ENCODE measurements at places on chromosomes 3 and 15. TPM values are rescaled to one million over a fixed set of nuclear protein-coding genes. Genes with fewer than 3 reads are reported as not detected.

The ZMYND10 gene
- 0.54 TPM for total RNA-seq

The UBAP1L gene
- total RNA-seq: 1.7 TPM

DNA sequence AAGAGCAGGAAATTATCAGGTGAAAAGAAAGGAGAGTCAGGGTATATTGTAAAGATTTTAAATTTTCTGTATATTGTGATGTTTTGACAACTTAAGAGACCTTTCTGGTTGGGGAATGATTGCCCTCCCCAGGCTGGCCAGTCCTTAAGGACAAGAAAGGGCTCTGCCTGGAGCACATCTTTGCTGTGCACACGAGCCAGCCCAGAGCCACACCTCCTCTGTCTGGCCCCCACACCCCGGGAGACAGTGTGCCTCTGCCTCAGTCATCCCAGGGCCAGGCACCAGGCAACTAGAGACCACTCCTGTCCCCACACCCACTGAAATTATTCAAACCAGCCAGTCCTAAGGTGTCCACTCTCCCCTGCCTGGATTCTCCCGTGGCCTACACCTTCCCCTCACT lies 67.1 kb downstream of the KBTBD12 start:
- no peak overlapping the region for H3K27ac ChIP-seq
- no peak overlapping the region for H3K4me3 ChIP-seq

GRCh38 chr3:19792388-19792787 lies 141.6 kb downstream of the EFHB start:
- H3K27ac ChIP-seq: no peak overlapping the region
- no peak for DNase-seq
- H3K4me3 ChIP-seq: no peak overlapping the region
- H3K36me3 ChIP-seq: no peaks in the 10 kb centered on the region

The CCR3 gene
- total RNA-seq: not detected

GRCh38 chr3:185934767-185935464 lies 2.9 kb downstream of the TRA2B start:
- peaks cover 1% of the 10 kb centered on the region for H3K4me1 ChIP-seq
- H3K36me3 ChIP-seq: peaks cover 6% of the 10 kb centered on the region
- H3K4me3 ChIP-seq: peak overlapping the region; percentile 99
- H3K27me3 ChIP-seq: no peaks in the 10 kb centered on the region
- no peak overlapping the region for H3K27ac ChIP-seq

The ANKRD34C gene
- not detected for total RNA-seq

DNA sequence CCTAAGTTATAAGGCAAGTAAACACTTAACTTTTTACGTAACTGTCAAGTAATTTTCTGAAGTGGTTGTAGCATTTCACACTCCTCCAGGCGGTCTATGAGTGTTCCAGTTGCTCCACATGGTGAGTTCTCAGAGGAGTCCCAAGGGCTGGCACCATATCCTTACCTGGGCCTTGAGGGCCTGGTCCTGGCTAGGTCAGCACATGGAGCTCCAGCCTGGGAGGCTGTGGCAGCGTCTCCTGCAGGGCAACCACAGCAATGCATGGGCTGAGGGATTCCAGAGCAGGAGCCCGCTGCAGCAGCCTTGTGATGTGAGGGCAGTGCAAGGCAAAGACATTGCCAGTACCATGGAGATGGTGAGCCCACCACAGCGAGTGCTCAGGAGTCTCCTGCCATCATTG lies 32.2 kb upstream of the LYZL4 start:
- H3K27ac ChIP-seq: no peak overlapping the region
- no peak for DNase-seq
- peaks cover 20% of the 10 kb centered on the region for H3K4me1 ChIP-seq
- no peak overlapping the region for H3K4me3 ChIP-seq
- no peaks in the 10 kb centered on the region for H3K27me3 ChIP-seq
- no peaks in the 10 kb centered on the region for H3K36me3 ChIP-seq

The ALS2CL gene
- total RNA-seq: 4.8 TPM

The DUOXA1 gene
- total RNA-seq: not detected

The LIPC gene
- not detected for total RNA-seq

GRCh38 chr3:192931825-192932224 lies 14.2 kb upstream of the MB21D2 start:
- H3K27ac ChIP-seq: no peak overlapping the region
- no peaks in the 10 kb centered on the region for H3K36me3 ChIP-seq
- no peak overlapping the region for H3K4me3 ChIP-seq
- no peak for DNase-seq
- no peaks in the 10 kb centered on the region for H3K4me1 ChIP-seq

DNA sequence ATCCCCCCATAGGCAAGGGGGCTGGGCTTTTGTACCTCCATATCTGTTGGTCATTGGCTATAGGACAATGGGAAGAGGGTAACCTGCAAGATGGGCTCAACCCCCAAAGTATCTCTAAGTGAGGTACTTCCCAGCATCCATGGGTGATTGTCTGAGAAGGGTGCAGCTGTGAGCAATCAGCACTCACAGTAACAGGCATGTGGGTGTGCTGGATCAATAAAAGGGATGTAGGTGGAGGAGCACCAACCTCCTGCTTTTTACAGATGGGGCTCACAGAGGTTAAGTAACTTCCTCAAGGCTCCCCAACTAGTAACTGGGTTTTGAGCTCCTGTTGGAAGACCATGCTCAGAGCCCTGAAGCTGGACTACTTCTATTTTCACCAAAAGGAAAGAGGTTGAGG lies 26.4 kb upstream of the FAM107A start:
- H3K4me1 ChIP-seq: no peaks in the 10 kb centered on the region
- no peaks in the 10 kb centered on the region for H3K27me3 ChIP-seq
- no peak overlapping the region for H3K4me3 ChIP-seq
- H3K36me3 ChIP-seq: no peaks in the 10 kb centered on the region
- H3K27ac ChIP-seq: no peak overlapping the region
- DNase-seq: no peak

DNA sequence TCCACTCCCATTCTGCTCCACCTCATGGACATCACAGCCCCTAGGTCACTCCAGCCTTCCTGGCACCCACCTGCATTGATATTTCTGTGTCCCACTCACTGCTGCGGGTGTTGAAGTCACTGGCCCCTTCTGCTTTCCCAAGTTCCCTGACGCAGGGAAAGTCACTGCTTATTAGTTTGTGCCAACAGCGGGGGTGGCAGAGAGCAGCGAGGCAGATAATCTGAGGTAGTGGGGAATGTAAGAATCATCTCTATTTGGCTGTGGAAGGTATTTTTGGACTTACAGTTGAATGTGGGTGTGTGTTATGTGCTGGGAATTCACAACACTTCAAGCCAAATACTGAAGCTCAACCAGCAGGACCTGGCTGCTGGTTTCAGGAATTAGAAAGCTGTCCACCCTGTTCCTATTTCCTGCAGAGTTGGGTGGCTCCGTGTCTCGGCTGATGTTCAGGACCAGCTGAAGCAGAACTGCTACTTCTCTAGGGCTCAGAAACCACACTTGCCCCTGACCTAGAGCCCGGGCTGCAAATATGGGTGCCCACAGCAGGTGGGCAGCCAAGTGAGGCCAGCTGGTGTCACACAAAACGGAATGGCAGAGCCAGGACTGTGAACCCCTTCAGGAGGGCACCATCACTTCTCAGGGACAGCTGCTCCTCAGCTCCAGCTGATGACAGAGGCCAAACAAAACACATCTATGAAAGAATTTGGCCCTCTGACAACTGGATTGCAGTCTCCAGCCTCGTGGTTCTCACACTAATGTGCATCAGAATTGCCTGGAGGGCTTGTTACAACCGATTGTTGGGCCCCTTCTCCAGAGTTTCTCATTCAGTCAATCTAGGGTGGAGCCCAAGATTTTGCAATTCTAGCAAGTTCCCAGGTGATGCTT lies 57.7 kb downstream of the SEMA5B start:
- DNase-seq: no peak
- H3K4me3 ChIP-seq: no peak overlapping the region
- H3K27ac ChIP-seq: no peak overlapping the region
- H3K36me3 ChIP-seq: no peaks in the 10 kb centered on the region
- H3K4me1 ChIP-seq: peaks cover 14% of the 10 kb centered on the region
- no peaks in the 10 kb centered on the region for H3K27me3 ChIP-seq

DNA sequence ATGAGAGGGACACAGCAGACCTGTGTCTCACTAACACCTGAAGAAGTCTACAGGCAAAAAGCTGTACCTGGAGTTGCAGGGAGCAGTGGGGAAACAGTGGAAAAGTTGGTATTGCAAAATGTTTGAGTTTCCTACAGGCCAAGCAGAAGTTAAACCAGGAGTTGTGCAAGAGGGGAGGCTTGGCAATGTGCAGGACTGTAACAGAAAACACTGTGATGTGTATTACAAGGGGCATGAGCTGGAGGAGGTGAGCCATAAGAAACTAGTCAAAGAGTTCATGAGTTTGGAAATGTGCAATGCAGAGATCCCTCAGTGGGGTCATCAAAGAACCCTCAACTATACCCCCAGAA lies 47.1 kb upstream of the SERPINI2 start:
- no peaks in the 10 kb centered on the region for H3K27me3 ChIP-seq
- no peaks in the 10 kb centered on the region for H3K36me3 ChIP-seq
- no peak for DNase-seq

DNA sequence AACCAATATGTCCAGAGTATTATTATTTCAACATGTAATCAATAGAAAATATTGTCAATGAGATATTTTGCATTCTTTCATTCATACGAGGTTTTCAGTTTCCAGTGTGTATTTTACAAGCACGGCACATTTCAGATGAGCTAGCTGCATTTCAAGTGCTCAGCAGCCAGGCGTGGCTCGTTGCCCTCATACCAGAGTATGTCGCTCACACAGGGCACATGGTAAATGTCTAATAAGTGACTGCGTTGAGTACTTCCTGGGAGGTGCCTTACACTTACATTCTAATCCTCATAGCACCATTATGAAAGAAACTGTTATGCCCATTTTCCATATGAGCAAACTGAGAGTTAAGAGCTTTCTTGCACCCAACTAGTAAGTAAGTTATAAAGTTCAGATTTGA lies 47.4 kb downstream of the TMEM266 start:
- H3K27me3 ChIP-seq: no peaks in the 10 kb centered on the region
- no peak for DNase-seq
- no peak overlapping the region for H3K27ac ChIP-seq
- no peaks in the 10 kb centered on the region for H3K36me3 ChIP-seq
- H3K4me1 ChIP-seq: no peaks in the 10 kb centered on the region

GRCh38 chr3:69252631-69253030 lies 130.2 kb upstream of the LMOD3 start:
- no peak overlapping the region for H3K27ac ChIP-seq
- H3K4me3 ChIP-seq: no peak overlapping the region
- H3K27me3 ChIP-seq: peaks cover 10% of the 10 kb centered on the region
- H3K4me1 ChIP-seq: no peaks in the 10 kb centered on the region
- no peaks in the 10 kb centered on the region for H3K36me3 ChIP-seq

GRCh38 chr15:93029836-93030429 lies 59.1 kb downstream of the RGMA start:
- H3K4me1 ChIP-seq: no peaks in the 10 kb centered on the region
- peaks cover 22% of the 10 kb centered on the region for H3K36me3 ChIP-seq
- H3K27ac ChIP-seq: no peak overlapping the region
- no peaks in the 10 kb centered on the region for H3K27me3 ChIP-seq
- no peak for DNase-seq

GRCh38 chr3:139941580-139941979 lies 6.6 kb downstream of the CLSTN2 start:
- H3K27ac ChIP-seq: no peak overlapping the region
- H3K4me3 ChIP-seq: no peak overlapping the region
- H3K36me3 ChIP-seq: no peaks in the 10 kb centered on the region
- no peak for DNase-seq
- peaks cover 7% of the 10 kb centered on the region for H3K27me3 ChIP-seq

DNA sequence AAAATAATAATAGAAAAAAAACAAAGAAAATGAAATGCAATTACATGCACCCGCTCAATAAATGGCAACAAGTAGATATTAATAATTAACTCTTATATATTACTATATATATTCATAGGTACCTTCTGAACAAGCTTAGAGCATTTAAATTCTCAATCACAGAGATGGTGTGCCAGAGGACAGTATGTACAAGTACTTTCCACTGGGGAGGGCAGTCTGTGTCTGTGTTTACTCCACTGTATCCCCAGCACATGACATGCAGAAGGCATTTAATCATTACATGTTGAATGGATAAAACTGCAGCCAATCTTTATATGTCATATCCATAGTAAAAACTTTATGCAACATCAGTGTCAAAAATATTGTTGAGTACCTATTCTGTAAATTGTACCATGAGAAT lies 97.8 kb downstream of the UACA start:
- H3K27ac ChIP-seq: no peak overlapping the region
- H3K4me1 ChIP-seq: peaks cover 4% of the 10 kb centered on the region
- no peaks in the 10 kb centered on the region for H3K27me3 ChIP-seq
- no peak overlapping the region for H3K4me3 ChIP-seq
- DNase-seq: no peak

DNA sequence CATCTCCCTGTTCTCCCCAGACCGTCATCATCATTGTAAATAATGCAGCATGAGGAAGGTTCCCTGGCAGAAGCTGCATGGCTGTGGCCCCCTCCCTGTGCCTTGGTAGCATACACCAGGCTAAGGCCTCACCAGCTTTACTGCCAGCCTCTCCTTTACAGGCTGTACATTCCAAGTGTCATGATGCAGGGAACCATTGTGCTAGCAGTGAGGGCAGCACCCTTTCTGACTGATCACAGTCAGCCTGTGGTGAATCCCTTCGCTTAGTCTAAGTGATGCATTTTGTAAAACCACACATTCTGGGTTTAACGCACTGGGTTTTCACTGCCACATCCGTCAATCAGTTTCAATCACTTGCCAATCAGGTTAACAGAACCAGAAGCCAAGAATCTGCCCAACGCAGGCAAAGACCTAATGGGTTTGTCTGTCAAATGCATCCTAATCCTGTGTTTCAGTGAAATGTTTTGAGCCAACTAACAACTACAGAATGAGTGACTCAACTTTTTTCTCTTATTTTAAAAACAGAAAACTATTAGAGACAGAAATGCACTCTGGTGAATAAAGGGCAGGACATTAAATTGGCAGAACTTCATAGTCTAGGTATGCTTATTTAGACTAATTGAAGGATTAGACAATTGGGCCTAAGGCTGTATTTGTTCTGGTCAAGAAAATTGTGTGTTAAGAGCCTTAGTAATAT lies 225.9 kb upstream of the DPH6 start:
- no peaks in the 10 kb centered on the region for H3K27me3 ChIP-seq
- H3K36me3 ChIP-seq: no peaks in the 10 kb centered on the region
- H3K27ac ChIP-seq: no peak overlapping the region

GRCh38 chr15:57343048-57343447 lies 33.3 kb upstream of the CGNL1 start:
- DNase-seq: no peak
- H3K4me3 ChIP-seq: no peak overlapping the region
- no peaks in the 10 kb centered on the region for H3K27me3 ChIP-seq
- H3K4me1 ChIP-seq: peaks cover 5% of the 10 kb centered on the region
- no peak overlapping the region for H3K27ac ChIP-seq

DNA sequence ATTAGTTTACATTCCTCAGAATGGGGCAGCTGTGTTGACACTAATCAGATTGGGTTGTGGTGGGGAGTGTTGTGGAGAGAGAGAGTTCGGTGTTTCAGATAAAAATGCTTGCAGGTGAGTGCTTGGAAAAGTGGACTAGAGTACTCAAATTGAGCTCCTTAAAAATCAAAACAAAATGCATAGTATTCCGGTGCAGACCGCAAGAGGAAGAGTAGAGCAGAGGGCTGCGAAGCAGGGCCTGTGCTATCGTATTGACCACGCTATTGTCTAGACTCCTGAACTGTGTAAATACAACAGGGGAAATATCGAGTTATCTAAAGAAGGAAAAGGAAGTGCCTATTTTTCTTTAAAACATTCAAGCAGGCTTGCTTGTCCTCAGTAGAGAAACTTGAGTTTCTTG lies 159.5 kb downstream of the TP63 start:
- H3K27ac ChIP-seq: no peak overlapping the region
- H3K27me3 ChIP-seq: no peaks in the 10 kb centered on the region
- no peaks in the 10 kb centered on the region for H3K4me1 ChIP-seq
- no peak overlapping the region for H3K4me3 ChIP-seq
- DNase-seq: no peak
